ENCODE measurements at places on chromosomes 2 and 18.
A peak's percentile ranks its signal among the peaks of the same experiment; 100 is the strongest.

DNA sequence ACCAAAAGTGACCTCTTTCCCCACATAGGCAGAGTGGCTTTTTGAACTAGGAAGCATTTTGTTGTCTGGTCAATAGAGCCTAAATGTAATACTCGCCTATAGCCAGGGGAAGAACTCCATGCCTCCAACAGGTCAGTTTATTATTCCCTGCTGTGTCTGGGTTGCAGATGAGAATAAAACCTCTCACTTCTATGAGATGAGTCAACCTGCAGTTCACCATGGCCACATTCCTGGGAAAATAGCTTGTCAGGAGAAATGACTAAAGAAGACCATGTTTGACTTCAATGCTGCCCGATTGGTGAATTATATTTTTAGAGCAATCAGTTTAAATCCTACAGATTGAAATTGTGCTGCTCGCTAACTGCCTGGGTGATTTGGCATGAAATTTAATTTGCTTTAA lies 46.7 kb upstream of the LRRTM1 start:
- no peak for DNase-seq

GRCh38 chr18:76497021-76497420 lies 2.0 kb upstream of the ZNF516 start:
- DNase-seq = no peak

GRCh38 chr2:188598551-188598950 lies 306.9 kb downstream of the GULP1 start:
- DNase-seq = no peak

- DNase-seq = no peak
Measured at GRCh38 chr18:76453057-76453561, 41.9 kb downstream of the ZNF516 start.

GRCh38 chr2:186941853-186942252 lies 92.9 kb upstream of the ZSWIM2 start:
- no peak for DNase-seq

DNA sequence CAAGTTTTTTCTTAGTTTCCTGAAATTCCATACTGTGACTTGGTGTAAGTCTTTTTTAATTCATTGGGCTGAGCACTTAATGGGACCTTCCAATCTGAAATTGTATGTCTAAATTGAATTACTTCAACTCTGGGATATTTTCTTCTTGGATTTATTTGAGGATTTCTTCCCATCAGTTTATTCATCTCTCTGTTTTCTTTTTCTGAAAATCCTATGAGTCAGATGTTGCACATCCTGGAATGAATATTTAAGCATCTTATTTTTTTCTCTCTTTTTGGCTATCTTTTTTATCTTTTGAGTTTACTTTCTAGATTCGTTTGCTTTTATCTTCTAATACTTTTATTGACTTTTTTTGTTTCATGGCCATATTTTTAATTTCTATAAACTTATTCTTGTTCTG lies 55.4 kb upstream of the ACYP2 start:
- no peak for DNase-seq

DNA sequence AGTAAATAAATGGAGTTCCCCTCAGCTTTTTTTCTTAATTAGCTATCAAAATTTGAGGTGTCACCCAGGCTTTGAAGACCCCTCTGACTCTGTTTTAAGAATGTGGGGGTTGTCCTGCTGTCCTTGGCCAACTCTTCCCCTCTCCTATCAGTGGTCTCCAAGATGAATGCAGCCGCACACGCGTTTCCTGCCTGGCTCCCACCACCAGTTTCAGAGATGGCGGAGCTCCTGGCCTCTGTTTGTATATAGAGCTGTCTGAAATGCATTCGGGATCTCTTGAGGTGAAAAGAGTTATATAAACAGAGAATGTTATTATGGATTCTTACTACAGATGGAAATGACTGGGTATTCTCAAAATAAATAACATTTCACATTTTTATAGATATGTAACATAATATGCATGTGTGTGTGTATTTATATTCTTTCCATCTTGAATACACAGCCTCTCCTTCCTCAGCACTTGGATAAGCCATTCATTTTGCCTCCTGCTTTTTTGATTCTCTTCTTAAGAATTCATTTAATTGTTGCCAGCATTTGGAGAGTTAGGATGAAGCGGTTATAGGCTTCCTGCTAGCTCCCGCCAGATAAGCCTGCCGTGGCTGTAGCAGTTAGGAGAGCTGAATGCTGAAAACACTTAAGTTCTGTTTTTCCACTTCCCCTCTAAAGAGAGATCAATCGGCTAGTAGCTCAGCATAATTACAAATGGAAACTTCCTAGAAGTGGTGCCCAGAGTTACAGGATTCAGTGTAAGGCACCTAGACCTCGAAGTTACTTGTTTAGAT lies 659.3 kb upstream of the FANCL start:
- DNase-seq = no peak

- no peak for DNase-seq
Measured at GRCh38 chr2:222572264-222572721, 83.6 kb downstream of the FARSB start.

- no peak for DNase-seq
Measured at GRCh38 chr2:238271061-238271554, 17.3 kb downstream of the PER2 start.

DNA sequence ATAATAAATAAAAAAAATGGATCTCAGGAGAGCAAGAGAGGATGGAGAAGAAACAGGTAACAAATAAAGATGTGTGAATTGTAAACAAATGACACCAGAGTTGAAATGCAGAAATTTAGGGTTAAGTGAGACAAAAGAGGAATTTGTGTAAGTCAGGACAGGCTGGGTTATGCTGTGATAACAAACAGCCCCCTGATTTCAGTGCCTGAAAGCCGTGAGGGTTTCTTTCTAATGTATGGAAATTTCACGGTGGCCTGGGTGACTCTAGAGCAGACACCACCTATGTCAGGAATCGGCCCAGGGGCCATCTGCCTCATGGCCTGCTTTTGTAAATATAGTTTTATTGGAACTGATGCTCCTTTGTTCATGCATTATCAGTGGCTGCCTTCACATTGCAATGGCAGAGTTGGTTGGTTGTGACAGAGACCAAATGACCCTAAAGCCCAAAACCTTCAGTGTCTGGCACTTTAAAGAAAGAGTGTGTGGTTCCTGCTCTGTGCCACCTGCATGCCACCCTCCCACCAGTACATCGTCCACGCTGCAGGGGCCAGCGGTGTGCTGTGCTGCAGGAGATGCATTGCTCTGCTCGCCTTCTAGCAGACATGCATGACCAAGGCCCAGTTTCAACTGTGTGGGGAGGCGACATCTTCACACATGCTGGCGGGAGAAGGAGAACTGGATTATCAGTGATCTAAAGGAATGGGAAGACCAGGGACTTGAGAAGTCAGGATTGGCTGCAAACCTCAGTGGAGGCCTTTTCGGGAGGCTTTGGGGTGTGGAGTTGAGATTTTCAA lies 221.2 kb upstream of the APCDD1 start:
- DNase-seq = no peak

DNA sequence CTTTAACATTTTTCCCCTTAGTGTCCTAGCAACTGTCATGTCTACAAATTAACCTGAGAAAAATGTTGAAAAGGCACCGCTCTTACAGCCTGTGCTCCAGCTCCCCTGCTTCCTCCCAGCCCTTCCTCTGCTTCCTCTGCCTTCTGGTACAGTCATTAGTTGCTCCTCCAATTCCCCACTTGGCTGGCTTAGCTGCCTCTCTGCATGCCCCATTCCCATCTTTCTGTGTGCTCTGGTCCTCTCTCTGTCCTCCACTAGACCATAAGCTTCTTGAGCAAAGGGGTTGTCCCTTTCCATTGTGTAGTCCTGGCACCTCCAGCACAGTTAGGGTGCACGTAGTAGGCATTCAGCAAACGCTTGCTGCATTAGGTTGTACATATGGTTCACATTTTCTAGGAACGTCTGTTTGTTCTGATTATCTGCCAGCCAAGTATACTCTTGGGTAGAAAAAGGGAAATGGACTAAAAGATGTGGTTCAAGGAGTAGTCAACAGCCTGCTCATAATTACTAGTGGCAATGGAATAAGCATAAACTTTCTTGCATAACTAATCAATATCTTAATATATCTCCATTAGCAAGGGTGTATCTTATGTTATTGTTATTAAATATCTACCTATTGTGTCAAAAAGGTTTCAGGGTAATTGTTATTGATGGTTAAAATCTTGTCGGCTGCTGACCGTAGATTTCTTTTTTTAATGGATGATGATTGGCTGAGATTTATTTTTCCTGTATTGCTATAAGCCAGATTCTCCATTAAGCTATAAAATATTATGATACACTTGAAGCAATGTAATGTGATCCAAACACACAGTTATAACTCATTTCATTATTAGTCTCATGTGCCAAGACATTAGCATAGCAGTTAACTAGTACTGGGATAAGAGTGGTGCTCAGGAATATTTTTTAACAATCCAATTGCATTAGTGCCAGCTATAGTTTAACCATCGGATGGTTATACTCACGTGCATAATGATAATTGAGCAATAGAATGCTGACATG lies 340.1 kb downstream of the SLC4A3 start:
- DNase-seq = no peak

- no peak for DNase-seq
Measured at GRCh38 chr18:10900435-10900834, 248.9 kb downstream of the PIEZO2 start.

GRCh38 chr2:60818272-60818671 lies 62.2 kb downstream of the PAPOLG start:
- peak; percentile 52 for DNase-seq

GRCh38 chr2:227634201-227634600 lies 16.9 kb downstream of the SCYGR4 start:
- no peak for DNase-seq

DNA sequence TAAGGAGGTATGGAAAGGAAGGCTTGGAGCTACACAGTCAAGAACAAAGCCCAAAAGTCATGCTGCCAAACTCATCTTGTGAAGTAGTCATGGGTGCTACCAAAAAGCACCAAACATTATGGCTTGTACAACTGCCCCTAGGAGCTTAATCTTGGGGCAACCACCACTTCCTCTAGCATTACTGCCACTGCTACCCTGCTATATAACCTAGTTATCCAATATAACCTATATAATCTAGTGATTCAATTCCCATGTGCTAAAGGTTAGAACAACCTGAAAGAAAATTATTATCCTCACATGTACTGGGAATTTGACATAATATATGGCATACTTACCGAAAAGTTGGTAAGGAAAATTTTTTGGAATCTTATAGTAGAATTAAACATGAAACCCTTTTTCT lies 102.6 kb upstream of the RBBP8 start:
- no peak for DNase-seq

GRCh38 chr2:178528647-178529046 lies 48.4 kb downstream of the PLEKHA3 start:
- DNase-seq = no peak

DNA sequence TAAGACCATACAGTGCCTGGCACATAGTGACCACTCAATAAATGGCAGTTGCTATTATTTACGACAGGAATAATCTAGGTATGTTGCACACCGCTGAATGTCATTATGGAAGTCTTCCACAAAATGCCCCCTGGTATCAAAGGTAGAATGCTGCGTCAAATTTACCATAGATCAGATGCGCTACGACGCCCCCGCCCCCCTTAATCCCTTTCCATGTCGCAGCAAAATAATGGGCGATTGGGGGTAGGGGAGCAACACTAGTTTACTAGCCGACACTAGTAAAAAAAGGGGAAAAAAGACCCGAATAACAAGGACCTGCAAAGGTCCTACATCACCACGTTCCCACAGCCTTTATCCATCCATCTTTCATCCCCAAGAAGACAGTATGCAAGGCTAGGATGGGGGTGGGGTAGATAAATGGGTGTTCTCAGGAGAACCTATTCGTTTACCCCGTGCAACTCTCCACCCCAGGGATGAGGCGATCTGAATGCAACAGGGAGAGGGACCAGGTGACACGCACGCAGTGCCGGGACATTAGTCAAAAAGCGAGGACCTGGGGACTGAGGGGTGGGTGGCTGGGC lies 455 bp downstream of the PREPL start:
- DNase-seq = peak; percentile 19

GRCh38 chr18:54284535-54284934 lies 15.2 kb downstream of the POLI start:
- no peak for DNase-seq

DNA sequence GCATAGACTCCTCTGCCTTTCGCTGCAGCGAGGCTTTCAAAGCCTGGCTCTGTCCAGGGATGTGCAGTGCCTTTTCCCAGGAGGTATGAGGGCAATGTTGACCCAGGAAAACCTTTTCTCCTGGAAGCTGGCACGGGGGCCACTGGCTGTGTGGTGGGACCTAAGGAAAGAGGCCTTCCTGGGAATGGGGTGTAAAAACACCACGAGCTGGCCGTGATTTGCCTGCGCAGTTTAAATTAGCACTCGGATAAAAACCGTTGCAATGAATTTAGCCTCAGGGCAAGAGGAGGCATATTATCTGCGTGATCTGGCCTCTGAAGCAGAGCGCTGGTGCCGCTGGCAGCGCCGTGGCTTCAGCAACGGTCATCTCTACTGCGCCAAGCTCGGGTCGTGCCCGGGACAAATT lies 3.0 kb downstream of the OSR1 start:
- no peak for DNase-seq

DNA sequence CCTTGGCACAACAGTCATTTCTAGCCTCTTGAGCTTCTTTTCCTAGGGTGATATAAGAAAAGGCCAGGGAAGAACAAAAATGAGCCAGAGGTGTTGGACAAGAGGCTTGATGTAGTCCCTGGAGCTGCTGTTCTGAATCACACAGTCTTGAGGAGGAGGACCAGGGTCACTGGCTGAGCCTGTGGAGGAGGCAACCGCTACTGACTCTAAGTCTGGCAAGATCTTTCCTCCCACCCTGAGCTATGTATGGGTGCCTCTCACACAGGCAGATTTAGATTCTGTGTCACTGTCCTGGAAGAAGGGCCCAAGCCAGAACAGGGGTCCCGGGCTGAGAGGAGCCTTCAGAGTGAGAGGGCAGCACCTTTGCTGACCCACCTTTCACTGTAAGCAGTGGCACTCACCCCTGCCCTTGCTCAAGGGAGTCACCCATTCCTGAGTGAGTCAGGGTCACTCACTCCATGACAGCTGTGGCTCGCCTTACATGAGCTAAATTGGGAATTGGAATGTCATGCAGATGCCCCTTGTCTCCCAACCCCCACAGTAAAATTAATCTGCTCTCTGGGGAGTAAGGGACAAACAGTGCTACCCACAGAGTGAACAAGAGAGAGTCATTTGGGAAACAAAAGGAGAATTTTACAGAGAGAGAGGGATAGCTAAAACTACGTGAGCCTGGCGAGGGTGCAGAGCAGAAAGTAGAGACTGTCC lies at the start of gene TRIM54:
TRIM54 (plus strand) TSS at position 575 of the 705 bp plus-strand sequence. CDS start 303 bp downstream, outside the sequence.
- no peak for DNase-seq

DNA sequence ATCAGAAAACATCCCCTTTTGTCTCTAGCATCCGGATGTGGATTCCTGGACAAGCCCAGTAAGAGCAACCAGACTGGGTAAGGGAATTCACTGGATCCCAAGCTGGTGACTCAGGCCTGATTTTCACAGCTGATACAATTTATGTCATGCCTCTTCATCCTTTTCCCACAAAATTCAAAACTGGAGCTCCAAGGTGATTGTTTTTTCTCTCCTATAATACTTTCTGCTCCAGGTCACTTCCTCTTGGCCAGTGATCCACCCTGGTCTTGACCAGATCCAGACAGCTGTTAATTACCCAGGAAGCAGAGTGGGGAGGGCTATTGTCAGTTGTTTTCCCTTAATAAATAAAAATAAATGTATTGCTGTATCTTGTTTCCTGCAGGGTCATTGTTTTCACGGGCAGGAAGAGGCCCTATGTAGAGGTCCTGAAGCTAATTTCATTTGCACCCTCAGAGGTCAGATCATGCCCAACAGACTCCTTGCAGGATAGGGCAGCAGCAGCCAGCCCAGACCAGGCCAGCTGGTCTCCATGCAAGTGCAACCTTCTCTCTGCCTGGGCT lies 57.6 kb downstream of the EVA1A start:
- DNase-seq = no peak

Measured in activated T-cell treated with anti-CD3 and anti-CD28 coated beads for 4 hours (primary cell).